CD4-positive, alpha-beta T cell (primary cell): ENCODE measurements at places on chromosomes 13 and 19.

DNA sequence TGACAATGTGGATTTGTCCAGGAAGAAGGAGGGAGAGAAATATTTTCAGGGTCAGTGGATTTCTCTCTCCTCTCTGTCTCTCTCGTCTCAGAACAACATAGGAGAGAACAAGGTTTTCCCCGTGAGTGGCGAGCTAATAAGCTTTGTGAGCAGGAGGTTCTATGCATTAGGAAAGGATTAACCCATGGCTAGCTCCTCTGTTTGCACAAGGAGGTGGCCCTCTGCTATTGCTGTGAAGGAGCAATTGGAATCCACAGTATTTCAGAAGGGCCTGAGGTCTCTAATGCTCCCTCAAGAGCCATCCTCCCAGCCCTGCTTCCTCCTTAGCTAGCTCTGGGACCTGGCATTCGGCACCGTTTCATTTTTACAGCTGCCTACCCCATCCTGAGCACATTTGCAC lies 288.9 kb upstream of the MAB21L1 start:
- DNase-seq = no peak

GRCh38 chr13:111341886-111342285 lies 21.4 kb downstream of the TEX29 start:
- DNase-seq = no peak

DNA sequence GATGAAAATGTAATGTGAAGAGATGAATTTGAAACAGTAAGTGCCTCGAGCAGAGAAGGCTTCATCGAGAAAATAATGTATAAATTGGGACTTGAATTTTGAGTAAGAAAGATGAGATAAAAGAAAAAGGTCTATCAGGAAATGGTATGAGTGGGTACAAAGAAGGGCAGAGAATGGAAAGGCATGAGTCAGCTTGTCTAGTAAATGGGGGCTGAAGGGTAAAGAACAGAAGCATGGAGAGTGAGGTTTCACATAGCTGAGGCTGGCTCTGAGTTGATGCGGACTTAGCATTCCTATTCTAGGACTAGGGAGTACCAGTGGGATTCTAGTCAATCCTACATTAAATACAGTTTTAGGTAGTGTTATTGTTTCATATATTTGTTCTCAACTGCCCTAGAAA lies 85.8 kb downstream of the ZC3H13 start:
- no peak for DNase-seq

GRCh38 chr19:12913851-12914690 lies 5.0 kb downstream of the SYCE2 start:
- peak; percentile 80 for DNase-seq

- DNase-seq = no peak
Observed at GRCh38 chr13:80862456-80862855, 521.5 kb upstream of the SPRY2 start.

DNA sequence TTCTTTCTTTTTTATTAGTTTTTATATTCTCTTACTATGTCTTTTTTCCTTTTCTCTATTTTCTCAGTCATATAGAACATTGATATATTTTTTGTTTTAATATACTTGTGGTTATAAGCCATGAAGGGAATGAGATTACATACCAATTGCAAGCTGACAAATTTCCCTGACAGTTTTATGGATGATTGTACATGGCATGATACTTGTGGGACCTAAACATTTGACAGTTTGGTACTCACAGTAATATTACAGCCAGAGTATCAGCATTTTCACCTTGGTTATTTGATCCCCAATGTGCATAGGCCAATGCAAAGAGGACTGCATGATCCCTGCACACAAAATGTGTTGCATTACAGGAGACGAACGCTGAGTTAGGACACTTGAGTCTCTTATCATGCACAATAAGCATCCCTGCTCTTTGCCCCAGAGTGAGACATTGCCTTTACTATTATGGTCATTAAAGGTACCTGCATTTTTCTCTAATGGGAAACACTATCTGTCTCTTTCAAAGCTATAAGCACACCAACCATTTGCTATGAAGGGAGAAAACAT lies 713.4 kb upstream of the PCDH20 start:
- DNase-seq = no peak

DNA sequence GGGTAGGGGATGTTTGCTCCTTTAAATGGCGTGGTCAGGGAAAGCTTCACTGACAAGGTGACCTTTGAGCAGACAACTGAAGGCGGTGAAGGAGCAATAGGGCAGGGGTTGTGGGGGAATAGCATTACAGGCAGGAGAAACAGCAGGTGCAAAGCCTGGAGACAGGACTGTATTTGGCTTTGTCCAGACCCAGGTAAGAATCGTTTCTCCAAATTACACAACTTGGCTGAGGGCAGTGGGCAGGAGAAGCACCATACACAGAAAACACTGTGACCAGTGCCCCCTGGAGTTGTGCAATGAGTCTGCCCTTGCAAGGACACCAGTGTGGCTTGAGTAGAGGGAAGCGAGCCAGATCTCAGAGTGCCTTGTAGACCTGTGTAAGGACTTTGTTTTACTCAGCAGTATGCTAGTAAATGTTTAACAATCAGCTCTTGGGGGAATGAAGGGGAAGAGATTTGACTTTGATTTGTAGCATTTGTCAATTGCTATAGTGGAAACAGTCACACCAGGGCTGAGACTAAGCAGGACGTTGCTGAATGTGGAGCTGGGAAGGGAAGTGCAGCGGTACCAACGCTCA lies 360.0 kb downstream of the DCT start:
- no peak for DNase-seq

GRCh38 chr13:37136187-37136586 lies 30.7 kb upstream of the CSNK1A1L start:
- no peak for DNase-seq

DNA sequence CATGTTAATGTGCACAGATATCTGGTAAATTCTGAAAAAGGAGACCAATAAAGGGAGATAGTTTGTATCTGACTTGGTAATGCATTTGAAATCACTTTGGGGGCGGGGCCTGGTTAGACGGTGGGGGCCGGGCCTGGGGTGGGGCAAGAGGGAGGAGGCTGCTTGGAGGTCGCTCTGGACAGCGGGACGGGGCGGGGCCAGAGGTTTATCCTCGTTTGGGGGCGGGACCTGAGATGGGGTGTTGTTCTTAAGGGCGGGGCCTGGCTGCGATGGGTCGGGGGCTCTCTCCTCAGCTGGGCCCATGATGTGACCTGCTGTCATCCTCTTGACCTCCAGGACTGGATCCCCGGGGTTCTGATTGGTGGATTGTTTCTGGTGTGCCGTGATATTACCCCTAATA lies 4.9 kb upstream of the ZNF808 start:
- DNase-seq = no peak

DNA sequence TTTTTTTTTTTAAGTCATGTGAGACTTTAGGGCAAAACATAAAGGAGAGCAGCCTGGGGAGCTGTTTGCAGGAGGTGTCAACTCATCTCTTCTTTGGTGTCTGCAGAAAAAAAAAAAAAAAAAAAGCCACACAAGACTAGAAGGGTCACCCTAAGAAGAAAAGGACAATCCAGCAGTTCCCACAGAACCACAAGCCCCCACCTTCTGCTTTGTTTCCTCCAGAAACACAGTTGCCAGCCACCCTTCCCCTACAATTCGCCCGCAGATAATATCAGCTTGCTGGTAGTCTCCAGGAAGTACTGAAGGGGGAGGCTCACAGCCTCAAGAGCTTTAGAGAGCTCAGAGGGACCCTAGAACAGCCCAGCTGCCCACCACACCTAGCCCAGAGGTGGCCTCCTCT lies 22.3 kb upstream of the ZBTB7A start:
- DNase-seq = peak; percentile 84

- peak; percentile 91 for DNase-seq
Observed at GRCh38 chr13:99086267-99087097, 108.6 kb upstream of the DOCK9 start.

DNA sequence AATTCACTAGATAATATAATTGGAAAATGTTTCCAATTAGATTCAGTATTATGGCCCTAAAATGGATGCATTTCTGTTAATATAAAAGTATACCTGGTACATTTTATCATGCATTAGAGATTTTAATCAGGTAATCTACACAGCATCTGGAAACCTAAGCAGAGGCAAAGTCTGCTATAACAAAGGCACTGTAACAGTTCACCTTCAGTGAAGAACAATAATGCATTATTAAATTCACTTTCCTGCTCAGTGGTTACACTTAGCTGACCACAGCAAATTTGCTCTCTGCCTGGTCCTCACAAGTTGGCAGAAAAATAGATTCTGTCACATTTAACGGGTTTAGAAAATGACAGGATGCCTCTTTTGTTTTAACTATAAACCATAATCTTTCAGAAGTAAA lies 326.9 kb downstream of the DACH1 start:
- no peak for DNase-seq
